ENCODE measurements at places on chromosomes 16 and 17. TPM values are rescaled to one million over a fixed set of nuclear protein-coding genes. Genes with fewer than 3 reads are reported as not detected.
A peak's percentile ranks its signal among the peaks of the same experiment; 100 is the strongest.

The YBX2 gene
- total RNA-seq = 0.56 TPM

The PDIA2 gene
- 0.98 TPM for total RNA-seq

- H3K27me3 ChIP-seq = no peaks in the 10 kb centered on the region
- H3K4me3 ChIP-seq = no peak overlapping the region
- H3K36me3 ChIP-seq = peaks cover 97% of the 10 kb centered on the region
- H3K27ac ChIP-seq = no peak overlapping the region
These were observed 52.8 kb downstream of the NDEL1 start for GRCh38 chr17:8488491-8488890.

DNA sequence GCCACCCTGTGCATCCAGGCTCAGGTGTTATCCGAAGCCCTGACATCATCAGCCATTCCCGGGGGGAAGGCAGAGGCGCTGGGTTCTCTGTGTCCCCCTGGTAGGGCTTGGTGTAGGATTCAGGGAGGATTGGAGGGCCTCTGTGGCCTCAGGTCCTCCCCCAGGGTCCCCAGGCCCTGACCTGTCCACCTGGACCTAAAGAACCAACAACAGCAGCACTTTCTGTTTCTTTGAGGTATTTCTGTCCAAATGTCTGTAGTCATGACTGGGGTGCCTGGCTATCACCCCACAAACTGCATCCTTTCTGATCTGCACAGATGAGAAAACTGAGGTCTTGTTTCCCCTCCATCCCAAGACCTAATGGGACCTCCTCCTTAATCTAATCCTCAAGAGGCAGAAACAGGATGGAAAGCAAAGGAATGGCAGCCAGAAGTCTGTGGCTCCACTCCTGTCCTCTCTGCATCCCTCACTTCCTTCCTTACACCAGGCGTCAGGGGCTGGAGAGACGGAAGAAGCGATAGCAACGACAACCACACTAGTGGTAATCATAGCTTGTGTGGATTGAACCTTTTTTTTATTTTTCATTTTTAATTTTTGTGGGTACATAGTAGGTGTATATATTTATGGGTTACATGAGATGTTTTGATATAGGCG, 11.8 kb downstream of the NLRC5 start:
- H3K27me3 ChIP-seq = no peaks in the 10 kb centered on the region
- H3K36me3 ChIP-seq = peaks cover 69% of the 10 kb centered on the region
- no peak overlapping the region for H3K4me3 ChIP-seq
- H3K27ac ChIP-seq = peak overlapping the region; percentile 78
- peak; percentile 51 for DNase-seq

GRCh38 chr16:54817940-54818574, 112.6 kb upstream of the IRX5 start:
- no peak for DNase-seq
- no peak overlapping the region for H3K27ac ChIP-seq
- no peaks in the 10 kb centered on the region for H3K27me3 ChIP-seq

DNA sequence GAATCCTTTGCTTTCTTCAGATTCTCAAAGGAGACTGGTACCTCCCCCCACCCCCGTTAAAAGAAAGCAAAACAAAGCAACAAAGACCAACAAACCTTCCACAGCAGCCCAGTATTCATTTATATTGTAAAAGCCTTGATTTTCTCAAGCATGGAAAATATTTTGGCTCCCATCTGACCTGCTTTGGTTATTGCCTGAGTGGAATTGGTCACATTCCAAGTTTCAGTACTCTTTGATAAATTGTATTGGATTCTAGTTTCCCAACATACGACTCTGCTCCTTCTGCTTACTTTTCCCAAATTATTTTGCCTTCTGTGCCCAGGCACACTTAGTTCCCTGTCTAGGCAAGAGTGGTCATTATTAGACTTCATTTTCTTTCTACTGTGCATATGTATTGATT, 1.3 kb downstream of the ABCC11 start:
- no peak overlapping the region for H3K27ac ChIP-seq
- H3K27me3 ChIP-seq = no peaks in the 10 kb centered on the region
- peaks cover 45% of the 10 kb centered on the region for H3K4me1 ChIP-seq
- no peak overlapping the region for H3K4me3 ChIP-seq
- DNase-seq = no peak

Measured in heart left ventricle (tissue), 16 donors.